Stimulated activated CD4-positive, alpha-beta T cell treated with anti-CD3 and anti-CD28 coated beads, Interleukin-1b, Interleukin-23, amount 100 ng/mL, for 1 hour (primary cell): ENCODE measurements at places on chromosomes 1 and 21.

DNA sequence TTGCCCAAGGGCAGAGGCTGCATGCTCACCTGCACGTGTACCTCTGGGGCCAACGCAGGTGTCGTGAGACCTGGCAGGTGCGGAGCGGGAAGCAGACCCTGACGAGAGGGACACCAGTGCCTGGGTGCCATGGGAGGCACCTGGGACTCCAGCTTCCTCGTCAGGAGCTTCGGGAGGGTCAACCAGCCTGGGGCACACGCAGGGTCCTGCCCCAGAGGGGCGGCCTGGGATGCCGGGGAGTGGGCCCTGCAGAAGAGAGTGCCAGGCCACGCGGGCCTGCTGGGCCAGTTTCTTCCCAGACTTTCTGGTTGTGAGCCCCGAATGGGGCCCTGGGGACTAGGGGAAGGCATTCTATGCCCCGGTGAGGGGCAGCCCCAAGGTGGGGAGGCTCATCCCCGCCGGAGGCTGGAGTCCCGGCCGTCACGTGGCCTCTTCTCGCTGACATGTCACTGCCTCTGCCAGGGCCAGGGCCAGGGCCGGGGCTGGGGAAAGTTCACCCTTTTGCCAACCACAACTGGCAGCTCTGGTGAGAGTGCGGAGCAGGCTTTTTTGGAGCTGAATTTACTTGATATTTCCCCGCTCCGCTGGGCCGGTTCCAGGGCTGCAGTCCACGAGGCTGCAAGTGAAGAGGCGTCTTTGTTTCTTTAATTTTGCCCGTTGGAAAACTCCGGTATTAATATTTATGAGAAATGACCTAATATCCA is 38.5 kb upstream of the ACTRT2 start:
- DNase-seq: no peak

GRCh38 chr1:116806245-116806644 is 52.0 kb downstream of the CD2 start:
- peak; percentile 40 for DNase-seq

GRCh38 chr1:225771661-225772322 is 5.8 kb upstream of the SRP9 start:
- no peak for DNase-seq

- no peak for DNase-seq
Observed at GRCh38 chr1:12037486-12038355, 18.4 kb downstream of the MIIP start.

GRCh38 chr21:34540206-34540605 is 28.2 kb upstream of the KCNE1 start:
- DNase-seq: no peak

DNA sequence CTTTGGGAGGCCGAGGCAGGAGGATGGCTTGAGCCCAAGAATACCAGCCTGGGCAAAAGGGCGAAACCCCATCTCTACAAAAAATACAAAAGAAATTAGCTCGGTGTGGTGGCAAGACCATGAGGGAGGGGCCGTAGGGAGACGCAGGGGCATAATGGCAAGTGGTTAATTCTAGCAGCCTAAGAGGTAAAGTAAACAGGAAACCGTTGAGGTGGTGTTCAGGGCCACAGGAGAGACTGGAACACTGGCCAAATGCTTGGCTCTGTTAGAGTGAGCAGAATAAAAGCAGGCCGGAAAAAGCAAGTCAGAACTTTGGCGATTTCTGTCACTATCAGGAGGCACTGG is 89.2 kb downstream of the RIPK4 start:
- DNase-seq: no peak

DNA sequence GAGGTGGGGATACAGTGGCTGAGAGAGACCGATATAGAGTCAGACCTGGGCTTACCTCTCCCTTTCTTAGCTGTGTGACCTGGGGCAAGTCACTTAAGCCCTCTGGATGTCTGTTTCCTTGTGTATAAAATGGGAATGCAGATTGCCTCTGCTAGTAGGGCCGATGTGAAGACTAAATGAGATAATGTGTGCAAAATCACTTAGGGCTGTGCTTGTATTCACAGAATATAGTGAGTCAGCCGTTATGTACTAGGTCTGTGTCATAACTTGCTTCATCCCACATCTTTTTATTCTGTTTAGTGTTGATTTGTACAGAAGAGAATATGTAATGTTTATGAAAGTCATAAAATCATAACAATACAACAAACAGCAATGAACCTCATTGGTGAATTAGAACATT is 56.0 kb downstream of the PTPRU start:
- no peak for DNase-seq

DNA sequence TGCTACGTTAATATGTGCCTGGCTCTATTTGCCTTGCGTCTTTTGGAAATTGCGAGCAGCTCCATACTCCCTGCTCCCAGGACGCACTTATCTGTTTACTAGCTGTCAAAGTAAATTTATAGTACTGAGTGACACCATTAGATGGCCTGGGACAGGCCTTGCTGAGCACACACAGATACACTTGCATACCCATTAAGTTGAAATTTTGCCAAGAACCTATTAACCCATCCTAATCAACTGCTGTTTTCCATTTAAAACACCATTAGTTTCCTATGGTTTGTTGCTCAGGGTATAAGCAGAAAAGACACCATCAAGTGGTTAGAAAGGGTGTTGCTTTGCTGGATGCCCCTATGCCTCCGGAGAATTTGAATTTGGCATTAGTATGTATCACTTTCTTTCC is 187.3 kb downstream of the SLC44A5 start:
- DNase-seq: no peak

GRCh38 chr1:22925111-22925510 is 47.6 kb downstream of the LACTBL1 start:
- no peak for DNase-seq

DNA sequence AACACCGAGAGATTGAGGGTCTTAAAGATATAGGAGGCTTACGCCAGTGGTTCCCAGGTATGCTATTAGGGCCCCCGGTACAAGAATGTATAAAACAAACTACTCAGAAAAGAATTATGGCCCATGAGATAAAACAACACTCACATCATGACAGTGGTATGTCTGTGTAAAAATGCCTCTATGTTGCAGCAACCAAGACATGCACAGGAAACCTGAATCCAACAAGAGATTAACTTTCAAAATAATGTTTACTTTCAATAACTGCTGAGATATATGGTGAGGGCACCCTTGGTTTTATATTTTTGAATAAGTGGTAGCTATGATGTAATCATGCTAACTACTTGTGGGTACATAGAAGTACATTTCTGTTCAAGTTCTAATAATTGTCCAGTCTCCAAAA is 74.9 kb downstream of the PUM1 start:
- no peak for DNase-seq

DNA sequence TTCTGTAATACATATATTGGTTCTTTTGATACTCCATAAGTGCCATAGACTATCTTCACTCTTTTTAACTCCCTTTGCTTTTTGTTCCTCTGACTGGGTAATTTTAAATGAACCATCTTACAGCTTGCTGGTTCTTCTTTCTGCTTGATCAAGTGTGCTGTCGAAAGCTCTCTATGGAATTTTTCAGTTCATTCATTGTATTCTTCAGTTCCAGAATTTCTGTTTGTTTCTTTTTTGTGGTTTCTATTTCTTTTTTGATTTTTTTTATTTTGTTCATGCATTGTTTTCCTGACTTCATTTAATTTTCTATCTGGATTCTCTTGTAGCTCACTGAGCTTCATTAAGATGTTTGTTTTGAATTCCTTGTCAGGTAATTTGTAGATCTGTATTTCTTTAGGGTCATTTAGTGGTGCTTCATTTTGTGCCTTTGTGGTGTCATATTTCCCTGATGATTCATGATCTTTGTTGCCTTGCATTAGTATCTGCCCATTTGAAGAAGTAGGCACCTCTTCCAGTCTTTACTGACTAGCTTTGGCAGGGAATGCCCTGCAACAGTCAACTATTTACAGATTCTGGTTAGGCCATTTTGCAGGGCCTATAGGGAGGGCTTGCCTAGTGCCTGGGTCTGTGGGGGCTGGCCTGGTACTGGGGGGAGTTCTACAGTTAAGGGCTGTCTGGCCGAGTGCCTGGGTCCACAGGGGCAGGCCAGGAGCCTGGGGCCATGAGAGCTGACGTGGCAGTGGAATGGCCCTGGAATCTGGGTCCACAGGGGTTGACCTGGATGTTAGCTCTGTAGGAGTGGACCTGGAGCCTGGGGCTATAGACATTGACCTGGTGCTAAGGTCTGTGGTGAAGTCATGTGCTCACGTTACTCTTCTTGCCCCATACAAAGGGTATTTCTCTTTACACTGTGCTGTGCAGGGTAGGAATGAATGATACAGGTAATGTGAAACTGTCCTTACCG is 89.7 kb downstream of the MAGI3 start:
- DNase-seq: no peak

DNA sequence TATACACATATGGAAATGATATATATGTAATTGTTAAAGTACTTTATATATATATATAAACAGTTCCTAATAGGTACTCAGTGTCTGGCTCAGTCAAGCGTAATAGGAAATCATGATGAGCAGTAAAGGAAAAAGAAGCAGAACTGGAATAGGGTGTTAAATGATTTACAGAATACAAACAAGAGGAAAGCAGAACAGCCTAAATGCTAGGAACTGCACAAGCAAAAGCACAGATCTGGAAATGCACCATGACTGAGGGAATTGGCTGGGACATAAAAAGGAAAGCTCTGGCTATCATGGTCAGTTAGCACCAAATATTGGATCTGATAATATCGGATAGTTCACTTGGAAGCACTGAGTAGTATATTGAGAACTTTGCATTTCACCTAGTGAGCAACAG is 51.8 kb downstream of the SLC44A5 start:
- no peak for DNase-seq

GRCh38 chr1:87370544-87370943 is 41.9 kb downstream of the LMO4 start:
- DNase-seq: no peak

DNA sequence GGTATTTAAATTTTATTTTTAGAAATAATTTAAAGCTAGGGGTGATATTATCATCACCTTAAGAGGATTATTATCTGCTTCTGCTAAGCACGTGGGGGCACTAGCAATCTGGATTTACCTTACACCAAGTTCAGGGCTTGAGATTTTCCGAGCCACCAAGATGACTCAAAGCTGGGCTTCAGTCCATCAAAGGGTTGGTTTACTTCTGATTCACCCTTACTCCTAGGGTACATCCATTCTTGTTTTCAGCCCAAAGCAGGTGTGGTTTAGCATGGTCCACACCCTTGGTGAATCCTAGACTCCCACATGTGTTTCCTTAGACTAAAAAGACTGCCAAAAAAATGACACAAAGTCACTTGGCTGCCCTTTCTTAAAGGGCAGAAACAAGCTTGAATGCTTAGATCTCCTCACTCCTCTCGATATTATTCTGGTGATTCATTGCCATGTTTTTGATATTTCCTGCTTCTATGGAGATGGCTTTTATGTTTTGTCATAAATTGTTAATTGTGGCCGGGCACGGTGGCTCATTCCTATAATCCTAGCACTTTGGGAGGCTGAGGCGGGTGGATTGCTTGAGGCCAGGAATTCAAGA is 9.8 kb upstream of the PRSS38 start:
- no peak for DNase-seq

GRCh38 chr1:247104965-247105364 is 809 bp upstream of the ZNF669 start:
- DNase-seq: no peak

DNA sequence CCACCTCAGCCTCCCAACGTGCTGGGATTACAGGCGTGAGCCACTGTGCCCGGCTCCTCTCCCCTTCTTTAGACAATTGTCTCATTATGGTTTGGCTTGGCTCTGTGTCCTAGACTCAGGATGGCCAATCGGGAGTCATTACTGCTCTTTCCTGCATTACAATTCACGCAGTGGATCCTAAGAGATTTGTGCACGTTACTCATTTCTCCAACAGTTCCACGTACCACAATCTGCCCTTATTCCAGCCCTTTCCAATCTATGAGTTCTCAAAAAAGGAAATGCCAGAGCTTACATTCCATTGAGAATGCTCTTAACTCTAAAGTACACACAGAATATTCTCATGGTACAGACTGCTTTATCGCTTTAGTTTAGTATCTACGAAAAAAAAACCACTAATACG is 357.0 kb downstream of the GPATCH2 start:
- no peak for DNase-seq

GRCh38 chr1:226809785-226810571 is 60.4 kb upstream of the PSEN2 start:
- no peak for DNase-seq

DNA sequence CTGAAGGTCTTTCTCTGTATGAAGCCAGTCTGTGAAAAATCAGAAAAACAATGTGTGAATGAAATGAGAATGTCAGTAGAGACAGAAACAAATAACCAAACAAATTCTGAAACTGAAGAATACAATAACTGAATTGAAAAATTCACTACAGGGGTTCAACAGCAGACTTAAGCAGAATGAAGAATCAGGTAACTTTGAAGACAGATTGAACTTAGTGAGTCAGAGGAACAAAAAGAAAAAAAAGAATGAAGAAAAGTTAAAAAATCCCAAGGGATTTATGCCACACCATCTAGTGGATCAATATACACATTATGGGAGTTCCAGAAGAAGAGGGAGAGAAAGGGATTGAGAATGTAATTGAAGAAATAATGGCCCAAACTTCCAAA is 14.6 kb downstream of the ZNF691 start:
- no peak for DNase-seq

DNA sequence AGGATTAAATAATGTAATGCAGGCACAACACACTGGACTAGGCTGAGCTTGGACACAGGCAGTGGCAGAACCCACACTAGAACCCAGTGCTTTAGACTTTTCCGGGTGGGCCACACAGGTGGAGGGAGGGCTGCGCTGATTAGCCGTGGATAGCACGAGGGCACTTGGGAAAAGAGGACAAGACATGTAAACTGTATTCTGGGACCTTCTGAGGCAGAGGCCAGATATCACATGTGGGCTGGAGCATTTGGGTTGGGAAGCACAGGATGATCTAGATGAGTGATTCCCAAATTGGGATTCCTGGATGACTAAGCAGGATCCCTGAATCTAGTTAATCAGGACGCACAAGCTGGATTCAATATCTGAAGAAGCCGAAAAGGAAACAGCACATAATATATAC is 20.3 kb upstream of the A3GALT2 start:
- DNase-seq: no peak

GRCh38 chr1:44316231-44316759 is 38.8 kb downstream of the ERI3 start:
- no peak for DNase-seq

DNA sequence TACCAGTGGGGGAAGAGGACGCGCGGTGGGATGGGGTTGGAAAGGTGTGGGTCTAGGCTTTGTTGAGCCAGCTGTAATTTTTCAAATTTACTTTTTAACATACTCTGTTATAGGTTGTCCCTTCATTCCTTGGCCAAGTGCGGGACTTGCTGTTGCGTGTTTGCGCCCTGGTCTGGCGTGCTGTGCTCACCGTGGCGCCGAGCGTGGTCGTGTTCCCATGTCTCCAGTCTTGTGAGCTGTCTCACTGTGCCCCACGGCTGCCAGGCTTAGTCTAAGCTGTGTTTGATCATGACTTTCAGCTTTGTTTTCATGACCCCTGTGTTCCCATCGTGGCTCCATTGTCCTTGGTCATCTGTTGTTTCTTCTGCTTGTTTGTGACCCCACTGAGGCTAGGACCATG is 26.0 kb downstream of the TRAPPC10 start:
- DNase-seq: no peak
